C1 segment of cervical spinal cord (tissue), 14 donors: ENCODE measurements at places on chromosomes 2 and 18.

DNA sequence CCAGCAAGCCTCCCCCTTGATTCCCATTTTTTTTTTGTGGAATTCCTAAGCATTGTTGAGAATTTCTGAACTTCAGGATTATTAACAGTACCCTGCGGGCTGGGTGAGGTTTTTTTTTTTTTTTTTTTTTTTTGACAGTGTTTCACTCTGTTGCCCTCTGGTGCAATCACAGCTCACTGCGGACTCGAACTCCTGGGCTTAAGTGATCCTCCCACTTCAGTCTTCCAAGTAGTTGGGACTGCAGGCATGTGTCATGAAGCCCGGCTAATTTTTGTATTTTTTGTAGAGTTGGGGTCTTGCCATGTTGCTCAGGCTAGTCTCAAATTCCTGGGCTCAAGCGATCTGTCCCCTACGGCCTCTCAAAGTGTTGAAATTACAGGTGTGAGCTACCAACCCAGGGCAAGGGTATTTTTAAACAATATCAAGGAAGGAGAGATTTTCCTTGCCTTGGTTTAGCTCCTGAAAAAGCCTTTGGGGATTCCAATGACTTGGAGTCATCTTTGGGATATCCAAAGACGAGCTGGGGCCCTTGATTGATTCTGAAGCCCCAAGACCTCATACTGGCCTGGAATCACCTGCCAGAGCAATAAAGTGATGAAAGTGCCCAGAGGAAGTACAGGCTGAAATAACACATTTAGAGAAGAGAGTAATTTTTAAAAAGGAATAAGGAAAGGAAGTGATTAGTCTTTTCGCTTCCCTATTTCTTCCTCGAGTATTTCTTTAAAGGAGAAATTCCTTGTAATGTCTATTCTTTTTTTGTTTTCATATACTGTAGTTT, 240.2 kb downstream of the TGIF1 start:
- DNase-seq = no peak

- no peak for DNase-seq
These were observed 117.2 kb downstream of the RGPD3 start for GRCh38 chr2:106350980-106351379.

- no peak for DNase-seq
These were observed 102.5 kb upstream of the LDAH start for GRCh38 chr2:20925265-20925889.

DNA sequence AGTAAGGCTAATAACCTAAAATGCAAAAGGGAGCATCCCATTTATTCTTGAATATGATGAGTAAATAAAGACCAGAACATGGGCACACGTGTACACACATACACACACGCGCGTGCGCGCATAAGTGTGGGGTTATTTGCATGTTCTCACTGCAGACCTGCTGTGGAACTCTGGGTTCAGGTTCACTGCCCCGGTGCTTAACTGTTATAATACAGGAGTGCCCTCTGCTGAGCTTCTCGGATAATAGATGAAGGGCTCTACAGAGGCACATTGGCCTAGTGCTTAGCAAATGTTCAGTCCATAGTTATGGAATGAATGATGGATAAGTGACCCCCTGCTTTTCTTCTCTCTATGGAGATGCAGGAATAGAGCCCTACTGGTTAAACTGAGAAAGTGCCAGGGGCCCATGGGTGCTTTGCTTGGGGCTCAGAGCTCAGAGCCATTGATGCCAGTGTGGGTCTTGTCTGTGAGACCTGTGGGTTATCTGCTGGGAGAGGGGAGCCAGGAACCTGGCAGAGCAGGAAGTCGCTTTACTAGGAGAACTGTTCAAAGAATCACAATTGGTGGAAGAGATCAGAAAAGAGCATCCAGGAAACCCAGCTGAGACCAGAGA, 3.6 kb upstream of the ARL4C start:
- no peak for DNase-seq

DNA sequence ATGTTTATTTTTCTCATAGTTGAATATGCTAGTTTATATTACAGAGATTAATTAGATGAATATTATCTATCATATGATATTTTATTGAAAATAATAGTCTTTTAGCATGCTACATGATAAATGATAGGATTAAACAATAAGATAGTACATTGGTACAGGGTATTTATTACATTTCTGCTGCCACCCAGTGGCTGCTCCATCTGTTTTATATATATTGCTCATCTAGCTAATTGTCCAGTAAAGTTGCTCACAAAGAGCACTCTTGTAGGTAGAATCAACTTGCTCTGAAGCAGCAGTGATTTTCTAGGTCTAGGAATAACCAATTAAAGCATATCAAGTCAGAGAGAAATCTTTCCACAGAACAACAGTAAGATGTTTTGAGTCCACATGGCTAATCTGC, 183.3 kb downstream of the ASXL3 start:
- no peak for DNase-seq

DNA sequence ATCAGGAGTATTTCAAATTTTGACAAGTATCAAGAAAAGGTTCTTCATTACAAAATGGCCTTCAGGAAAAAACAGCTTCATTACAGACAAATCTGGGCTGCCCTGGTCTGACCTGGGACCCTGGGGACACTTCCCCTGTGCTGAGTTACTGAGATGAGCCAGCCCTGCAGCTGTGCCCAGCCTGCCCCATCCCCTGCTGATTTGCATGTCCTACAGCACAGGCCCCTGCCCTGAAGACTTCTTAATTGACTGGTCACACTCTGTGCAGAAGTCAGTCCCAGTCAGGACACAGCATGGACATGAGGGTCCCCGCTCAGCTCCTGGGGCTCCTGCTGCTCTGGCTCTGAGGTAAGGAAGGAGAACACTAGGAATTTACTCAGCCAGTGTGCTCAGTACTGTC, 235.1 kb downstream of the ANKRD36B start:
- no peak for DNase-seq

DNA sequence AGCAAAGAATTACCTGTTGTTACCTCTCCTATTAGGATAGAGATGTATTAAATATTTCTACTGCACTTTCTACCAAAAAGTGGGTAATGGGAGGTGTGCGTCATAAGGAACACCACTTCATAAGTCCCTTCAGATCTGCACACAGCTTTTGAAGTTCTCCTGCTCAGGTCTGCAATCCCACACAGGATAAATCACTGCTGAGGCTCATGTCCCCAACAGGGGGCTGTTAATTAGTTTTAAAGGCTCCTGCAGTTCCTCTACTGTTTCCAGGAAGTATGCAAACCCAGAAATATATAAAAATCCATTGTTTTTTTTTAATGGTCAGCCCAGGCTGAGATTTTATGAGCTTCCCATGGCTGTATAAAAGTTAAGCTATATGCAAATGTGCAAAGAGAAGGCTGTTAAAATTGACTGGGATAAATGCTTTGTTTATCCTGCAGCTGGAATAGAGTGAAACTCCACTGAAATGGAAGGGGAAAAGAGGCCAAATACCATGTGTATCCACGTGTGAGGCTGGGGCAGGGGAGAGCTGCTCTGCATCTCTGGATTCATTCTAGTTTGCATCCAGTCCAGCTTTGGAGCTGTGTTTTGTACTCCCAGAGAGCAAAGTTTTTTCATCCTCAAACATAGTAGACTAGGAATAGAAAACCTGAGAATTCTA, 903.7 kb downstream of the TDRD15 start:
- DNase-seq = no peak

DNA sequence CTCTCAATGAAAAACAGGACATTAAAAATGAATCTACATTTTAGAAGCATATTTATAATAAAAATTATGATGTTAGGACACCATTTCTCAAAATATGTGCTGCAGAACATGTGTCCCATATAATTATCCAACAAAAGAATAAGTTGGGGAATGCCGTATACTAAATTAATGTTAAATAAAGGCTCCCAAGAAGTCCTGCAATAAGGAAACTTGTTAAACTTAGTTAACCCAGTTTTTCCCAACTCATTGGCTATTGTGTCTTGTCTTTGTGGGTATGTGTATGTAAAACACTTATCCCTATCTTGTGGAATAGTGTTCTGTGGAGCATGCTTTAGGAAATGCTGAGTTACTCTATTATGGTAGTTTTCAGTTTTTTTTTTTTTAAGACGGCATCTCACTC, 25.6 kb upstream of the GTF2A1L start:
- no peak for DNase-seq

- no peak for DNase-seq
These were observed 16.8 kb upstream of the TMEM37 start for GRCh38 chr2:119414894-119415293.

GRCh38 chr18:62586781-62587487, 64.1 kb downstream of the ZCCHC2 start:
- DNase-seq = no peak
